Right hindlimb (tissue), 1 donor: ENCODE measurements at places on chromosomes 4 and X.

DNA sequence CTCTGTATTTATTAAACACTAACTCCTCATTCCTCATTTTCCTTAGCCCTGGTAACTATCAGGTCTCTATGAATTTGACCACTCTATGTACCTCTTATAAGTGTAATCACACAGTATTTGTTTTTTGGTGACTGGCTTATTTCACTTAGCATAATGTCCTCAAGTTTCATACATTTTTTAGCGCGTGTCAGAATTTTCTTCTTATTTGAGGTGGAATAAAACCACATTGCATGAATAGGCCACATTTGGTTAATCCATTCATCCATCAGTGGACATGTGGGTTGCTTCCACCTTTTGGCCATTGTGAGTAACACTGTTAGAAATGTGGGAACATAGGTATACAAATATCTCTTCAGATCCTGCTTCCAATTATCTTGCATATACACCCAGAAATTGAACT is 341.2 kb upstream of the BOD1L1 start:
- DNase-seq = no peak

- no peak for DNase-seq
These were observed 49.9 kb upstream of the PDLIM3 start for GRCh38 chr4:185585211-185585610.

GRCh38 chrX:136839196-136839595 is 41.3 kb downstream of the RBMX start:
- no peak for DNase-seq

- DNase-seq = no peak
These were observed 427.3 kb upstream of the FTHL17 start for GRCh38 chrX:31499109-31499508.

DNA sequence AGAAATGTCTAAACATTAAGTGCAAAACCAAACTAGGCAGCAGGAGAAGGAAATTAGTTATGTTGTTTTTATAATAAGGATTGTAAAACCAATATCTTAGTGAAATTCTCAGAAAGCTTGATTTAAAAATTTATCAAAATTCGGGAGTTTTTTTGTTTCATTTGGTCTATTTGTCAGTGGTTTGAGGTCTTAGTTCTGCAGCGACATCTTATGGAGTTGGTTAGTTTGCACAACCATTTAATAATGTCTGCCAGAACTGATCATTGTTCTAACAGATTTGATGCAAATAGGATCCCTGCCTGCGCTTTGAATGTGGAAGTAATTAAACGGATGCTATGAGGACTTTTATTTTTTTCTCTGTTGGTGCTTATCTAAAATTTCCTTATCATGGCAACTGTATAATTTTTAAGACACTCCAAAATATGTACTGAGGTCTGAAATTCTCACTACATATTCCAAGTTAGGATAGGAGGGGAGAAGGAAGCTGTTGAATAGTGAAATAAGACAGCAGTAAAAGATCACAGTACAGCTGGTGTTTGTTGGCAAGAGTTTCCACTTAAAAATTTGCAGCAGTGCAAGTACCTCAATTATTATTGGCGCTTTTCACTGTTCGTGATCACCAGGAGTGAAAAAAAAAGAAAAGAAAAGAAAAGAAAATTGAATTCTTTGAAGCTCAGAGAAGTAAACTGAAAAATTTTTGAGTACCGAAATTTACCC is 2521.4 kb downstream of the ARAP2 start:
- no peak for DNase-seq

DNA sequence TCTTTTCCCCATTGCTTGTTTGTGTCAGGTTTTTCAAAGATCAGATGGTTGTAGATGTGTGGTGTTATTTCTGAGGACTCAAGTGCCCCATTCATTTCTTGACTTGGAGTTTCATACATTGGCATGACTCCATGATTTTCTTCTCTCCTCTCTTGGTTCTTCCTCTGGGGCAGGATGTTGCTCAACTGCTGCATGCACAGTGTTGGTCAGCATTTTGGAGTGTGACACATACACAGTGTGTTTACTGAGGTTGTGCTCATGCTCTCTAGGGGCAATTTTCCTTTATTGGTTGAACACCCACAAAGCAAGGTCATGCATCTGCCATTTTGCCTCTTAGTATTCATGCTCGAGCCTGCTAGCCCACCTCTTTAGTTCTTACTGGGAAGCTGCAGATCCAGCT is 1993.8 kb downstream of the ARAP2 start:
- no peak for DNase-seq

- DNase-seq = no peak
These were observed 14.0 kb downstream of the BEND2 start for GRCh38 chrX:18206657-18207056.

DNA sequence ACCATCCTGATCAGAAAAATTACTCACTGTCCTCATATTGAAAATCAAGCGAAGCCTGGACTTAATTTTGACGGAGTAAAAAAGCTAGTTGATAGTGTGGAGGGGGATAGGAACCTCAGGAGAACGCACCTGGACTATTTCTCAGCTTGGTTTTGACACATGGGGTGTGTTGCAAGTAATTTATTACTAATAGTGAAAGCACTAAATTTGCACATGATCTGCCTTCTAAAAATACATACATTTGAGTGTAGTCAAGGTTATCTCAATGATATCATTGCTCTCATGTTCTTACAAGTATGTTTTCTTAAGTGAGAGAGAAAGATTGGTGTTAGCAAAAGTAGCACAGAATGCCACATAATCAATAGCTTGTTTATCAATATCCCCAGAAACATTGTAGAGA is 29.5 kb downstream of the LRIT3 start:
- DNase-seq = no peak

GRCh38 chrX:7950865-7951264 is 23.7 kb upstream of the PNPLA4 start:
- no peak for DNase-seq

DNA sequence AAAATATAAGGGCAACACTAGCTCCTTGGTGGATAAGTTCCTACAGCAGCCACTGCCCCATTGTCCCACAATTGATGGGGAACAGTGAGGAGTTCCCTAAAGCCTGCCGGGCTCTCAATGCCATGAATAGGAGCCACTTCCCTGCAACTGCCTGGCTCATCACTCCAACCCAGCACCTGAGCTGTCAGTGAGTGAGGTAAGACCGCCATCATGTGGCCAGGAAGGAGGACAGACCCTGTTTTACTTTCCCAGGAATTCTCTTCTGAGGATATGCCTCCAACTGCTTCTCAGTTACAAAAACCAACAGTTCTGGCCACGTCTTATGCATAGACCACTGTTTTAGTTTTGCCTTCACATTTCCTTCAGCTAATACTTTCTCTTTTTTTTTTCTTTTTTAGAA is 45.5 kb downstream of the SRPX start:
- no peak for DNase-seq

DNA sequence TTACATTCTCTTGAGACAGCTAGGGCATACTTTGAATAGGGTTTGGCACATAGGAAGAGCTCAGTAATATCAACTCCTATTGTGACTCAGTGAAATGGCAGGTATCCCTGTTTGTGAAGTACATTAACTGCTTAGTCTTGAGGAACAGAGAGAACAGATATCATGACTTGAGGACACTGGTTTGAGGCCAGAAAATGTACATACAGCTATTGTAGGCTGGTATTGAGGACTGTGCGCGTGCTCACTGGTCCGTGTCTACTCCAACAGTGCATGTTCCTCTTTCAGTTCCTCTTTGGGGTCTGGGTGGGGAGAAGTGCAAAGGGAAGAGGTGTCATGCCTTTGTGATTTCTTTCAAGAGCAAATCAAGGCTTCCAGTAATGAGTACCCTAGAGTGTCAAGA is 34.6 kb upstream of the TBC1D9 start:
- no peak for DNase-seq

GRCh38 chrX:3461397-3462165 is 115.1 kb upstream of the MXRA5 start:
- DNase-seq = no peak

- DNase-seq = no peak
These were observed 52.6 kb downstream of the CASK start for GRCh38 chrX:41870719-41871151.

DNA sequence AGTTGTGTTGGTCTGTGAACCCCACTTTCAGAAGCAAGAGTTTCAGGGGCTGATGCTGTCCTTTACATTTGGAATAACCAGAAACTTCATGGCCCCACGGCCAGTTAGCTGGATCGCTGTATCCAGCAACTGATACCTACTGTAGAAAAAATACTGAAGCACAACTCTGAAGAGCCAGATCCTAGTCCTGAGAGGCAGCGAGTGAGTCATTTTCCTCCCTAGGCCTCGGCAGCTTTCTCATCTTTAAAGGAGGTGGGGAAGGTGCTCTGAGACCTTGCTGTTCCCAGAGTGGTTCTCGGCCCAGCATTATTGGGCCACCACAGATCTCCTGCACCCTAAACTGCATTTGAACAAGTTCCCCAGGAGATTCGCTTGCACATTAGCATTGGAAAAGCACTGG is 63.2 kb downstream of the NHS start:
- no peak for DNase-seq

- DNase-seq = no peak
These were observed 56.8 kb downstream of the TRPC5 start for GRCh38 chrX:112025753-112026152.

DNA sequence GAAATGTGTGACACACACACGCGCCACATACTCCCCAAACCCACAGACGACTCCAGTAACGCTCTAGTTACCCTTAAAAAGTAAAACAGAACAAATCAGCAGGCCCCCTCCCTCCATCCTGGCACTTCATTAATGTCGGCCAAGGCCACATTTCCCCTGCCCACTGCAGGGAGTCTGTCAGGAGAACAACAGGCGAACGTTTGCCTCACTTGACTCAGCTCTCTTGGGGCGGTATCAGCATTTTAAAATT is 671 bp upstream of the FHIP1A start:
- no peak for DNase-seq
